NB4 (cell line): ENCODE measurements at places on chromosomes 11 and 22.
A peak's percentile ranks its signal among the peaks of the same experiment; 100 is the strongest.

DNA sequence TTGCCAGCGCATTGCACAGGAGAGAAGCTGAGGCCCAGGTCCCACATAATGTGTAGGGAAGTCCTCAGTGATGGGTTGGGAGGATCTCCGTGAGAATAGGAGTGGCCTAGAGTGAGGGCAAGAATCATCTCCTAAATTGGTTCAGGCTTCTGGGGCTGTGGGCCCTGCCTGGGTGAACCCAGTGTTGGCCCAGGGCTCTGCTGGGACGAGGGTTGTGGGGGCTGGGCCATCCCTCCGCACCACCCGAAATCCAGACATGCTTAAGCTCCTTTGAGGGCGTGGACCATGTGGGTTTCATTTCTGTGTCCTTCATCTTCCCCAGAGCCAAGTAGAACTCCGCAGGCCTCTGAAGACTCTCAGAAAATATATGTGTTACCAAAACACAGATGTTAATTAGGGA is 3.7 kb downstream of the MICALL1 start:
- DNase-seq: no peak

GRCh38 chr11:17563231-17563646 is 16.2 kb downstream of the OTOG start:
- DNase-seq: peak; percentile 52

DNA sequence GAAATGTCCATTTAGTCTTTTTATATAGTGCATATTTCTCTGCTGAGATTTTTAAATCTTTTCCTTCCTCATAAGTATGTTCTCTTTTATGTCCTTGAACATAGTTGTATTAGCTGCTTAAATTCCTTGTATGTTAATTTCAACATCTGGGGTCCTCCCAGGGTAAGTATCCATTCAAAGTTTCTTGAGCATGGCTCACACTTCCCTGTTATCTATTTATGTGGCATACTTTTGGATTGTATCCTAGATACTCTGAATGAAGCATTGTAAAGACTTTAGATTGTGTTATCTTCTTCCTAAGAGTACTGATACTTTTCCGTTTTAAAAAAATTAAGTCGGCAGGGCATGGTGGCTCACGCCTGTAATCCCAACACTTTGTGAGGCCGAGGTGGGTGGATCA is 28.4 kb upstream of the PITPNB start:
- no peak for DNase-seq

DNA sequence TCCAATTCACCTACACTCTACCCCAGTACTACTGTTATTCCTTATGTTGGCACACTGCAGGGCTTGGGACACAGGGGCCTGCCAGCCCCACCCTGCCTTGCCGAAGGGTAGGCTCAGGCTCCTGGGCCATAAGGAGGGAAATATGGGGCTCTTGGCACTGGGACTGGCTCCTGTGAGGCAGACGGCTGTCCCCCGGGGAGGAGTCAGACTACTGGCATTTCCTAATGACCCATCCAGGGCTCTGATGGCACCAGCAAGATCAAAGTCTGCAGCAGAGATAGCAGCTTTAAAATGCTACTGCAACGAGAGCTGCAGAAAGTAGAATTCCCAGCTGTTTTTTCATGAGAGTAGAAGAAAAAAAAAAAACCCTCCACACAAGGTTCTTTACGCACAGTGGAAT is 42.2 kb upstream of the CYP2D6 start:
- no peak for DNase-seq

DNA sequence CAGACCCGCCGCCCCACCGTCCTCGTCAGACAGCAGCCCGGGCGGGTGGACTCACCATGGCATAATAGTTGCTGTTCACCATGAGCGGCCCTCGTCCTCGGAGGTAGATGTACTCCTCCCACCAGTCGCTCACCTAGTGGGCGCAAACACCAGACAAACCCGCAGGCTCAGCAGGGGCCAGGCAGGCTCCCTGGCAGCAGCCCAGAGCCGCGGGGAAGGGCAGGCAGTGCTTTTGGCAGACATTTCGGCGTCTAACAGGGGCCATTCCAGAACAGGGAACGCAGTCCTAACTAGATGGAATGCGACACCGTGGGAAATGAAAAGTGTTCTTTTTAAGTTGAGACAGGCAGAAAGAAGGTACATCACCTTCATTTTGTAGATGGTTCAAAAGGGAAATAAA is 44.9 kb downstream of the CPT1A start:
- no peak for DNase-seq
